ENCODE measurements at places on chromosomes 6 and 20. TPM values are rescaled to one million over a fixed set of nuclear protein-coding genes. Genes with fewer than 3 reads are reported as not detected.

FOXF2 gene
- 2.1 TPM for polyA plus RNA-seq

SEC23B gene
- 28.9 TPM for polyA plus RNA-seq

SLC22A16 gene
- polyA plus RNA-seq = not detected

SLPI gene
- 77.8 TPM for polyA plus RNA-seq

SLC22A3 gene
- 2.9 TPM for polyA plus RNA-seq

ZNF341 gene
- 2.0 TPM for polyA plus RNA-seq

BCAS1 gene
- 1.9 TPM for polyA plus RNA-seq

NKX2-4 gene
- not detected for polyA plus RNA-seq

METTL24 gene
- 0.54 TPM for polyA plus RNA-seq

GID8 gene
- 11.5 TPM for polyA plus RNA-seq

ZNF165 gene
- 0.31 TPM for polyA plus RNA-seq

MROH8 gene
- 3.6 TPM for polyA plus RNA-seq

DDO gene
- polyA plus RNA-seq = 1.8 TPM

PRR18 gene
- 0.56 TPM for polyA plus RNA-seq

CRISP2 gene
- polyA plus RNA-seq = not detected

AARS2 gene
- 4.7 TPM for polyA plus RNA-seq

OR2B2 gene
- not detected for polyA plus RNA-seq

PGC gene
- polyA plus RNA-seq = 7.5 TPM

AGPAT4 gene
- 1.1 TPM for polyA plus RNA-seq

All from adipose tissue (tissue), 3 donors.